ENCODE measurements at places on chromosomes 2 and 18.

GRCh38 chr18:25467226-25467987 lies 115.4 kb upstream of the ZNF521 start:
- no peak for DNase-seq

GRCh38 chr18:5284808-5285207 lies 10.7 kb downstream of the ZBTB14 start:
- no peak for DNase-seq

DNA sequence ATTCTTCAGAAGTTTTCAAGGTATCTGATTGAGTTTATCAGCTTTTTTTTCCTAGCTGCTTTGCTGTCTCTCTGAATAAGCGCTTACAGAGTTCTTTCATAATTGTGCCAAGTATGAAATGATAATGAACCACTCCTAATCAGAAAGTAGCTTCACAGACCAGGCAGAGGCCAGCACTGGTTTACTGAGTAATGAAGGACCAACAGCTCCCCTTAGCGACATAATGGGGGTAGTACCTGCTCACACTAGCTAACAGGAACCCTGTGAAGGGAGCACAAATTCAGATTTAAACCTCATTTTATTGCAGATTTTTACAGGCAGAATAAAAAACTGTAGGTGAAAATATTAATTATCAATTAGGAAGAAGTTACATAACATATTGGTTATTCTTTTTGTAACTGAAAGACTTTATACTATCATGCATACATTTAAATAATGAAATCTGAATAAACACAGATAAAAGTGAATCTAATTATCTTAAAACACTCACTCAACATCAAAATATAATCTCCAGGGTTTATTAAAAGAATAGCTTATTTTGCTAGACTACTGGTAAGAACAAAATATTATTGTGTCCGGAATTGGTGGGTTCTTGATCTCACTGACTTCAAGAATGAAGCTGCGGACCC lies 53.7 kb upstream of the LRRC30 start:
- DNase-seq = peak; percentile 20

GRCh38 chr2:72824224-72824842 lies 1.5 kb downstream of the EXOC6B start:
- DNase-seq = peak; percentile 5

DNA sequence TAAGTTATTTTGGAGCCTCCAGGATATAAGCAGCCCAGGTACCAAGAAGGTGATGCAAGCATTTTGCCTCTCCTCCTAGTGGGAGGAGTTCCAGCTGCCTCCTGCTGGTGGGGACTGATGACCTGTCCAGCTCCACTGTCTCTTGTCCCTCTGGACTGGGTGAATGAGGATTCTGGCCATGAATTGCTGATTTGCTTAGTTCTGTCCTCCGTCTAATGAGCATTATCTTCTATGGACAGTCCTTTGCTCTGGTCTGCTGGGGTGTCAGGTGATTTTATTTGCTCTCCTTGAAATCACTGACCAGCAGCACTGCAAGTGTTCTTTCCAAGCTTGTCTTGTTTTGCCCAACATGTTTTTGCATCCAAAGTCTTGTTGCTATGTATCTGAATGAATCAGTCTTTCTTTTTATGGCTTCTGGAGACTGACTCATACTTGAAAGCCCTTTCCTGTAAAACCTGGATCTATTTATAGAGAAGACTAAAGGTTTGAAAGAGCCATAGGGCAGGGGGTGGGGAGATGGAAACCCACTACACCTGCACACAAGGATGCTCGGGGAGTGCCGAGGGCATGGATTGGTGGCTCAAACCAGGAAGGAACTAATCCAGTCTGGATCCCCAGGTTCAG lies 40.5 kb upstream of the EFHD1 start:
- no peak for DNase-seq

DNA sequence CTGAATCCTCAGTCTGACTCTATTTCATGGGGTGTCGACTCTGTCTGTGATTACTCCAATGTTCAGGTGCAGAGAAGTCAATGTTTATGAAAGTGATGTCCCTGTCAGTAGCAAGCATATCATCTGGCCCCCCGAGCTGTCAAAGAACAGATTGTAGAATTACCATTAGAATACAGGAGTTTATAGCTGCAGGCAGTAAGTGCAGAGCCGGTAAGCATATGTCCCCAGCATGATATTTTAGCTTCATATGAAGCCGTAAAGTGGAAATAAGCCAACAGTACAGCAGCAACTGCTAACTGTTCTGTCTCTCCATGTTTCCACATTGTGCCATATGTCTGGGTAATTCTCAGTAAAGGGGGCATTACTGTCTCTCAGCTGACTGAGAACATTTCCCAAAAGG lies 541.8 kb downstream of the SOX11 start:
- DNase-seq = no peak

DNA sequence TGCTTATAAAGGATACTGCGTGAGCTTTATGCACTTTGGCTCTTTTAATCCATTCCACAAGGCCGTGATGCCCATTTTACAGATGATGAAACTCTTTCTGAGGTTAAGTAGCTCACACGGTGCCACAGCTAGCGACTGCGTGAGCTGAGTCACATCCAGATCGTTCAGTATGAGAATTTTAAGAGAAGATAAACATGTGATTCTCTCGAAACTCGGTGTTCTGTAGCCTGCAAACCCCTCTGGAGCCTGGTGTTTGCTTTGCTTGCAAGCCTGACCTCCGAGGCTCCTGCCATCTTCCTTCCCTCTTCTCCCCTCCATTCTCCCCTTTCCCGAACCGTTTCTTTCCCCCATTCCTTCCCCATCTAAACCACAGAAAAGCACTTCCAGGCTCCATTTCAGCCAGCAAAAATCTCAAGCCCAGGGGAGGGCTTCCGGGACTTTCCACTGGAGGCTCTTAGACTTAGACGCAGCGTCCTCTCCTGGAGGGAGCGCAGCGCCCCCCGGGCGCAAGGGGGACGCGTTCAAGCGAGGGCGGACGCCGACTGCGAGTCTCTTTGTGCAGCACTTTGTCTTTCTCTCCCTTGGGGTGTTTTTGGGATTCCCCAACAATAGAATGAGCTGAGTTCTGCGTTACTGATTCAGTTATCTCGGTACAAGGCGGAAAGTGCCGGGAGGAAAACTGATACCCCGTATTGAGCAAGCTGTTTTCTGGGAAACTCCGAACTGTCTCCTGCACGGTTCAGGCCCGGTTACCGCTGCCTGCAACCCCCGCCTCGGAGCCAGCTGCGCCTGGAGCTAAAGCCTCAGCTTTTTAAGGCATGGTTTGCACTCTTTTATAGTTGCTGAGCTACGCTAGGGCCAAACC lies 38.0 kb downstream of the CYP1B1 start:
- no peak for DNase-seq

- DNase-seq = no peak
Observed at GRCh38 chr2:30871980-30872789, 64.9 kb upstream of the CAPN13 start.

GRCh38 chr2:132726155-132726554 lies 56.1 kb upstream of the LYPD1 start:
- DNase-seq = no peak

DNA sequence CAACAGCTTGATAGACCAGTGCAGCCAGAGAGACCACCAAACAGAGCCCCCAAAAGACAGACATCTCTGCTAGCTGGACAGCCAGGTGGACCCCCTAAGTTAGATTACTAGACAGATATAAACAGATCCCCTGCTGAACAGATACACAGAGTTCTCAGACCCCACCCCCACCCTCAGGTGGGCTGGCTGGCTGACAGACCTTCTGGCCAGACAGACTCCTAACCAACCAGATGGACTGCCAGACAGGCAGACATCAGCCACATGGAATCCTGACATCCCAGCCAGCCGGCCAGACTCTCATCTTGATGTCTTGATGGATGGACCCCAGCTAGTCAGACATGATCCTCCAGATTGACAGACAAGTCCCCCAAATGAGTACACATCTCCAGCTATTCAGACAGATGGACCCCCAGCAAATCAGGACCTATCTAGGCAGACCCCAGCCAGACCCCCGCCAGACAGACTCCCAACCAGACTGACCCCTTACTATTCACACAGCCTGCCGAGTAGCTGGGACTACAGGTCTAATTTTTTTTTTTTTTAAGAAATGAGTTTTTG lies 18.0 kb downstream of the PTPN18 start:
- DNase-seq = no peak

DNA sequence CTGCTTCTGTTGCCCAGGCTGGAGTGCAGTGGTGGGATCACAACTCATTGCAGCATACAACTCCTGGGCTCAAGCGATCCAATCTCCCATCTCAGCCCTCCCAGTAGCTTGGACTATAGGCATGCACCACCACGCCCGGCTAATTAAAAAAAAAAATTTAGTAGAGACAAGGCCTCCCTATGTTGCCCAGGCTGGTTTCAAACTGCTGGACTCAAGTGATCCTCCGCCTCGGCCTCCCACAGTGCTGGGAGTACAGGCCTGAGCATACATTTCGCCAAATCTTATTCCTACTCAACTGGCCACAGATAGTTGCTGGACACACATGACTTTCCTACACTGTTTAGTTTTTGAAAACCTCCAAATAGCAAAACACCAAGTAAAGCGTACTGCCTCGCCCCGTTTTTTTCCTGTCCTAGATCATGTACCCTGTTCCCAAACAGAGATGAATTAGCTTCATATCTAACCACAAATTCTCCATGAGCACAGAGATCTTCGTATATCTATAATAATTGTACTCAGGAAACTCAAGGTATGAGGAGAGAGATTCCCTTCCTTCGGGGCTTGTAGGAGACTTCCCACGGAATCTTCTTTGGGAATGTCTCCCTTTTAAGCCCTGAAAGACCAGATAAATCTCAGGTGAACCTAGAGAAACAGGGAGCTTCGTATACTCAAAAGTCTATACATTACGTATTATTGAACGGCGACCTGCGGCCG lies 598 bp upstream of the C2orf69 start:
- no peak for DNase-seq

GRCh38 chr2:26581991-26582842 lies 58.9 kb downstream of the CIB4 start:
- DNase-seq = no peak

GRCh38 chr18:40109252-40110049 lies 1845.6 kb upstream of the PIK3C3 start:
- DNase-seq = no peak

- DNase-seq = no peak
Observed at GRCh38 chr18:59518705-59519104, 159.6 kb upstream of the LMAN1 start.

DNA sequence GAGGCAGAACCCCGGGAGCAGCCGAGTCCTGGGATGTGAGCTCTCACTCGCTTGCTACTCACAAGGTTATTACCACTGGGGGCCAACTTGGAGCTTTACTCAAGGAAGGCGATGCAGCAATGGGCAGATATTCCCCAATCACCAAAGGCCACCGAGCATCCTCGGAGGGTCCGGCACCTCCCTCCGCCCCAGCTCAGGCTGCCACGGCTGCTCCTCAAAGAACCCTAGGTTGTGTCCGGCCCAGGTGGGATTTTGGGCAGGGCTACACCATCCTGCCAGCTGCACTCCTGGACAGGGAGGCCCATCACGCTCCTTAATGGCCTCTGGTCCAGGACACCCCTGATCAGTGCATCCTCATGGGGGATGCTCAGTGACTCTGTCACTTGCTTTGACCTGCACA lies 24.8 kb downstream of the FBLN7 start:
- DNase-seq = no peak

DNA sequence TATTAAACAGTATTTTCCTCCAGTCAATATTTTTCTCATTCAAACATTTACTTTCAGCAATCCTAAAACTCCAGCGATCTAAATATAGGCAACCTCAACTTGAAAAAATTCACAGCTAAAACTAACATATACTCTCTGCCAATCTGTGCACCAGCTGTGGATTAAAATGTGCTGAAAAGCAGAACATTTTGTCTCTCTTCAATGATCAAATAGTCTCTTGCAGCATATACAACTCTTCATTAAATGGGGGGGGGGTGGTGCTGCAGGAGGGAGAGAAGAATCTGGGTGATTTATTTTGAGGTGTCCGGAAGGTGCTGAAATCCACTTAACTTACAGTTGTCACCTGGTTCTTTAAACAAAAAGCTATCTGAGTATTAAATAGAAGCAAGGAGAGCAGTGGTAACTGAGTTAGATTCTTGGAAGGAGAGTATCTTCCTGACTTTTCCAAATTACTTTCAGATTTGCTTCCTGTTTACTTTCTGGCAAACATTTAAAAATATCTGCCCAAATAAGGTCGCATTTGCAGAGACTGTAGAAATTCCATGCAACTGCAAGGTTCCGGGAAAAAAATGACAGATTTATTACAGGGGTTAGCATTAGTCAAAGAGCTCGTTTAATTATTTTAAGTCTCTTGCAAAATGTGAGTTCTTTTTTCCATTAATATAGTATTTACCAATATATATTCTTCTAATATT lies 904.7 kb upstream of the ACVR2A start:
- no peak for DNase-seq

- DNase-seq = no peak
Observed at GRCh38 chr2:157333304-157334047, 7.9 kb upstream of the ERMN start.

- DNase-seq = no peak
Observed at GRCh38 chr18:66640431-66640830, 36.5 kb upstream of the CDH19 start.

DNA sequence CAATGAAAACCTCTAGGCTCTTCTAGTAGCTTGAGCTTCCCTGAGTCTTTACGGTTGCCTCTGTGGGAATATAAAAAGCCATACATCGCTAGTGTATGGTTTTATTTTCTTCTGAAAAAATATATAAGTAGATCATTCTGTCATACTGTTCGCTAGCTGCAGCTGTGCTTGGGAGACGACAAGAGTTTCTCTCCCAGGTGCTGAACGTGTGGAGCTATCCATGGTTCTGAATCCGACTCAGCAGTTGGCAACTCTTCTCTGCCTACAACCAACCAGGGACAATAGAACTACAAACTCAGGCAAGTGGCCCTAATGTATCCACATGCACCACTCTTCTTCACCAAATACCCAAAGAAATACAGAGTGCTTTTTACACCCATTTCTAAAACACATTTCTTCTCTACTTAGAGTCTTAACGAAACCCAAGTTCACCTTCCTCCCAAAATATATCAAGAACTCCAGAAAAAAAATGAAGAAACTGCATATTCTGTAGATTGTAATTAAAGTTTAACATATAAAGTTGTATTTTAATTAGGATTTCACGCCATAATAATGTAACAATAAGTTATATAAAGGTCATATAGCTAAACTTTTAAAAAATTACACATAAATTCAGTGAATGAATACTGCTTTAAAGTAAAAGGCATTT lies 2.2 kb upstream of the KCNH7 start:
- peak; percentile 45 for DNase-seq

GRCh38 chr2:213105212-213105611 lies 46.2 kb downstream of the IKZF2 start:
- DNase-seq = no peak
